ENCODE measurements at places on chromosomes 11 and 22. TPM values are rescaled to one million over a fixed set of nuclear protein-coding genes. Genes with fewer than 3 reads are reported as not detected.

GRCh38 chr11:104369761-104370160 lies 205.8 kb upstream of the PDGFD start:
- DNase-seq, result no peak

DNA sequence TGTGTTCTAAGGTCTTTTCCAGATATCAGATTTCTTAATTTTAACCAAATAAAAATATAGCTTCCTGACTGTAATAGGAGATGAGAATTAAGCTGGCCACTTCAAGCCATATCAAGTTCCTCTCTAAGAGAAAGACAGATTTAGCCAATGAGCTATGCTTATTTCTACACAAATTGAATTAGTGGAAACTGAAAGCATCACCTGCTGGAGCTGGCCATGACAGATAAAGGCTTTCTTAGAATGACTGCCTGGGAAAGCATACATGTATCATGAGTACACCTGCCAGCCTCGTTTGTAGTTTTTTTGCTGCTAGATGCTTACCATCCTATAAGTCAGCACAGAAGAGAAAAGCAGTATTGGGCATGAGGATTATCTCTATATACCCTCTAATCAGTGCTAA lies 53.5 kb upstream of the DBX1 start:
- DNase-seq, result no peak

- no peak for DNase-seq
Measured at GRCh38 chr11:128595221-128595620, 7.9 kb upstream of the ETS1 start.

DNA sequence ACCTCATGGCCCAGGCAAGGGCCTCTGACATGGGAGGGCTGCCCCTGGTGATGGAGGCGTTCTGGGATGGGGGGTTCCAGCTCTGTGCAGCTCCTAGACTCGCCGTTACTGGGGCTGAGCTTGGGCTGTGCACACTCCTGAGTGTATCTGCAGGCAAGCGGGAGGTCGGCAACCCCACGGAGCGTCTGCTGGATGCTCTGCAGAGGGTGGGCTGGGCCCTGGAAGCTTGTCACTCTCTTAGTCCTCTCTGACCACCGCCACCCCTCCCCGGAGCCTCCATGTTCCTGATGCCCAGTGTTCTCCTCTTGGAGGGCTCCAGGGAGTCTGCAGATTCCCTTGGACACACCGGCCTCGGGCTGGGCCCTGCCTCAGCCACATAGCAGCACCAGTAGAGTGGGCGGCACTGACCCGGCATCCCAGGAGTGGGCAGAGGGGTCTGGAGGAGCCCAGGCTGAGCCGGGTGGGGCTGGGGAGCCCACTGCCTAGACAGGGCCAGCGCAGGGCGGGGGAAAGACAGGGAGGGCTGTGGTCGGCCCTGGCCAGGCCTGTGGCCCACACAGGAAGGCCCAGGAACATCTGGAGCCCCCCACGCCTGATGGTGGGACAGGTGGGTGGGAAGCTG lies 20.6 kb upstream of the MUC5B start:
- DNase-seq, result no peak

DNA sequence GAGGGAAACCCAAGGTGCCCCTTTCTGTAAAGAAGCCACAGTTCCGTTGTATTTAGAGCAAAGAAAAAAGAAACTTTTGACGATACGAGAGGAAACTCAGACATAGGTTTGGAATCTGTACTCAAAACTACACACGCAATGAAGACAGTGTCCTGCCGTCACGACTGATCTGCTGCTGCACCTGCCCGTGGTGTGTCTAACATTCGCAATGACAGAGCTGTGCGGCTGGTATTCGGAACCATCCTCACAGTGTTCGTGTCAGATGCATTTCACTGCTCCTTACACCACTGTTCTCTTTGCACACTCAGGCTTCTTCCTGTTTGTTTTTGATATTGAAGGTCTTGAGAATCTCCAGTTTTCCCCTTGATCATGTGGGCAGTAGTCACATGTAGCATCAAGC lies 84.8 kb downstream of the RTL6 start:
- no peak for DNase-seq

GRCh38 chr22:31248965-31249958 lies 37.2 kb downstream of the LIMK2 start:
- DNase-seq, result no peak

- DNase-seq, result peak; percentile 80
Measured at GRCh38 chr22:50498322-50498890, 9.1 kb downstream of the LMF2 start.

DNA sequence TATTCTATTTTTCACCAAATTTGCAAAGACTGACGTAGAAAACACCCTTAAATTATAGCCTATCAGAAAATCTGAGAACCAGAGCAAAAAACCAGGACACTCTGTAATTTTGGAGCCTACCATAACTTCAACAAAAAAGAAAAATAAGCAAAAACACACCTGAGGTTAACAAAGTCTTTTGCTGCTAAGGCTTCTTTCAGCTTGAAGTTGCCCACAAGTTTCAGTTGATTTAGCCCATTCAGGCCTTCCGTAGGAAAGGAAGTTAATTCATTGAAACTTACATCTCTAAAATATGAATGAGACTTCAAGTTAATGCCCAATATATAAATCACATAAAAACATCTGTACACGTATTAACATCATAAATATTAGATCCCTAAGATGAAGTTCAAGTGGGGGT lies 10.4 kb upstream of the CCDC34 start:
- no peak for DNase-seq

DNA sequence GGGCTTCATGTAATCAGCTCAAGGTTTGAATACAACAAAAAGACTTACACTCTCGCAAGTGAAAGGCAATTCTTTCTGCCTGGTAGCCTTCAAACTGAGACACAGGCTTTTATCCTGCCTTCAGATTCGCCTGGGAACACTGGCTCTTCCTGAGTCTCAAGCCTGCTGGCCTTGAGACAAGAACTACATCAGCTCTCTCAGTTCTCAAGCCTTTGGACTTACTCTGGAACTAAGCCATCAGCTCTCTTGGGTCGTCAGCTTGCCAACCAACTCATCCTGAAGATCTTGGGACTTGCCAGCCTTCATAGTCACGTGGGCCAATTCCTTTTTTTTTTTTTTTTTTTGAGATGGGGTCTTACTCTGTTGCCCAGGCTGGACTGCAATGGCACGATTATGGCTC lies 35.7 kb upstream of the LRRC10B start:
- no peak for DNase-seq

- no peak for DNase-seq
Measured at GRCh38 chr11:132171031-132171430, 800.6 kb downstream of the NTM start.

GRCh38 chr11:57647372-57647771 lies 2.3 kb downstream of the YPEL4 start:
- no peak for DNase-seq

DNA sequence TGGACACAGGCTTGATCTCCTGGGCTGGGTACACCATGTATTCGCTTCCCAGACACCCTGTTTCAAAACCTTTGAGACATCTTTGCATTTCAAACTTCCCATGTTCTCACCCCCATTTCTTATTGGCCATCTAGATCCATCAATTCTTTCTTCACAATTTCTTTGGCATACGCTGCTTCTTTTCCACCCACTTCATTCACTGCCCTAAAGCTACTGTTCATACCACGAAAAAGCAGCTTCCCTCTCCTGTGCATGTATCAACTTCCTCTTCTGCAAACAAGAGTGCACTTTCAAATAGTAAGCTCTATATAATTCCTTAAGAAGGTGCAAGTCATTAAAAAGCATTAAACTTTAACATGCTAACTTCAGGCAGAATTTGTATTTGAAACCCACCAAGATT lies 21.4 kb downstream of the UVRAG start:
- DNase-seq, result no peak

GRCh38 chr11:128587415-128587814 lies at the start of gene ETS1:
ETS1 (minus strand) TSS chr11:128587558; CDS start chr11:128573130, 14,428 bp downstream.
- no peak for DNase-seq

DNA sequence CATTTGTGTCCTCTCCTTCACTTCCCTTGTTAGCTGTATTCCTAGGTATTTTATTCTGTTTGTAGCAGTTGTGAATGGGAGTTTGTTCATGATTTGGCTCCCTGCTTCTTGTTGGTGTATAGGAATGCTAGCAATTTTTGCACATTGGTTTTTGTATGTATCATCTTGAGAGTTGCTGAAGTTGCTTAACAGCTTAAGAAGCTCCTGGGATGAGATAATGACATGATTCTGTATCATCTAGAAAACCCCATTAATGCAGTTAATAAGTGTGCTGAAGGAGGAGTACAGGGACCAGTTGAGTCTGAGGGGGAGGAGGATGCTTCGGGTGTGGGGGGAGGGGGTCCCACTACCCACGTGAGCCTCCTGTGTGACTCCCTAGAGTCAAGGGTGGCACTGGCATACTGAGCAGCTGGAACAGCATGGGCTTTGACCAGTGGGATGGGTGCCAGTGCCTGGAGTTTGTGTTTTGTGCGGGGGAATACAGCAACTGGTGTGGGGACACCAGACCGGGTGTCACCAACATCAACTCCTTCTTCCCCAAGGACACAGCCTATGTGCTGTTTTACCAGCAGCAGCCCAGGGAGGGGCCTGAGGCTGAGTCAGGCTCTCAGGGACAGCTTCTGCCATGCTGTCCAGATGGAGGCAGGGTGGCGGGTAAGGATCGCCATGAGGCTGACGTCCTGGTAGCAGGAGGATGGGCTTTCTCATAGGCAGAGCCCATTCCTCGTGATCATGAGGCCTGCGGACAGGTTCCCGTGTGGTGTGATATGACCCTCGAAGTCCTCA lies 24.1 kb downstream of the USP35 start:
- DNase-seq, result no peak

GRCh38 chr11:118448294-118448693 lies 12.0 kb downstream of the KMT2A start:
- no peak for DNase-seq

DNA sequence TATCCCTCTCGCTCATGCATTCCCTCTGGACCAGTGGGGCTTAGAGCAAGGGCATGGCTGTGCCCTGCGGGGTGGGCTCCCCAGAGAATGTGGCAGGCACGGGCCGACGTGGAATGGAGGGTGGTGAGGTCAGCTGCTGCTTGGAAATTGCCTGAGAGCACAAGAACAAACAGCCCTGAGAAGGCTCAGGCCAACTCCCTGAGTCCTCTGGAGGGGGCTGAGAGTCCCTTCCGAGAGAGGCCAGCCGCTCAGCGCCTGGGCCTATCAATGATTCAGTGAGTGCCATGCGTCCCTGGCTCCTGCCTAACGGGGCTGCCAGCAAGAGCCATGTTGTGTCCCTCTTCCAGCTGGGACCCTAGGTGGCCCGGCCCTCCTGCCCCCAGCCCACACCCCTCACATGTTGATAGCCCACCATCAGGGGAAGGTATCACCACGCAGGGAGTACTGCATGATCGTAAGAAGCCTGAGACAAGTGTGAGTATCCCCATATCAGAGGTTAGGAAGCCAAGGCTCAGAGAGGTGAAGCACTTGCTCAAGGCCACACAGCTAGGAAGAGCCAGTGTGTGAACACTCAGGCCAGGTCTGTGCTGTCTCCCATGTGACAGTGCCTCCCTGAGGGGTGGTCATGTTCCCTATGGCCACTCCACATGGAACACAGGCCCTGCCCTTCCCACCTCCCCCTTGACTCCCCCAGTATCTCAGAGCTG lies 55.8 kb downstream of the NECTIN1 start:
- no peak for DNase-seq

- DNase-seq, result peak; percentile 13
Measured at GRCh38 chr11:13104619-13105236, 95.6 kb downstream of the RASSF10 start.

- no peak for DNase-seq
Measured at GRCh38 chr22:47692811-47693210, 930.4 kb downstream of the TBC1D22A start.

DNA sequence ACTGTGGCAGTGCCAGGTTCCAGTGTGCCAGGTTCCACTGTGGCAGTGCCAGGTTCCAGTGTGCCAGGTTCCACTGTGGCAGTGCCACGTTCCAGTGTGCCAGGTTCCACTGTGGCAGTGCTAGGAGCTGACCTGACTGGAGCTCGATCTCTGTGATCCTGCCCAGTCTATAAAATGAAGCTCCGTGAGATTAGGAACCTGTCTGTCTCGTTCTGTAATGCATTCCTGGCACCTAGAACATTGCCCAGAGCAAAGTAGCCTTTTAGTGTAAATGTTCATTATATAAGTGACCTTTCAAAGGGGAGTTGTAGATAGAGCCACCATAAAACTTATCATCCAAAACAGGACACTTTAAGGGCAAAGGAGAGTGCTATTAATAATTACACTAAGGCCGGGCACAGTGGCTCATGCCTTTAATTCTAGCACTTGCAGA lies 36.0 kb downstream of the ART5 start:
- DNase-seq, result no peak

MIAT gene
- total RNA-seq, result 0.04 TPM

IFTAP gene
- 40.4 TPM for total RNA-seq

GGTLC2 gene
- not detected for total RNA-seq

UBQLNL gene
- not detected for total RNA-seq

MS4A5 gene
- total RNA-seq, result not detected

GLYAT gene
- total RNA-seq, result not detected

CRACR2B gene
- total RNA-seq, result 14.9 TPM

FKBP2 gene
- 53.3 TPM for total RNA-seq

KCNJ4 gene
- not detected for total RNA-seq
